ENCODE measurements at places on chromosomes 1 and 21. TPM values are rescaled to one million over a fixed set of nuclear protein-coding genes. Genes with fewer than 3 reads are reported as not detected.

Gene STYXL2
- 0.22 TPM for total RNA-seq

Gene ECM1
- 32.2 TPM for total RNA-seq

Gene SFT2D2
- 34.5 TPM for total RNA-seq

Gene DISP3
- 0.59 TPM for total RNA-seq

Gene PROK1
- total RNA-seq: not detected

Gene VWA1
- total RNA-seq: 142 TPM

- peaks cover 22% of the 10 kb centered on the region for H3K4me1 ChIP-seq
- no peaks in the 10 kb centered on the region for H3K36me3 ChIP-seq
- DNase-seq: no peak
- peak overlapping the region; percentile 78 for H3K4me3 ChIP-seq
- H3K27ac ChIP-seq: peak overlapping the region; percentile 94
Observed at GRCh38 chr21:31660591-31660990, 1.1 kb downstream of the SOD1 start.

- H3K27ac ChIP-seq: no peak overlapping the region
- DNase-seq: no peak
- H3K36me3 ChIP-seq: peaks cover 5% of the 10 kb centered on the region
- no peak overlapping the region for H3K4me3 ChIP-seq
- no peaks in the 10 kb centered on the region for H3K27me3 ChIP-seq
- H3K4me1 ChIP-seq: peaks cover 7% of the 10 kb centered on the region
Observed at GRCh38 chr1:21154717-21155116, 22.0 kb downstream of the EIF4G3 start.

DNA sequence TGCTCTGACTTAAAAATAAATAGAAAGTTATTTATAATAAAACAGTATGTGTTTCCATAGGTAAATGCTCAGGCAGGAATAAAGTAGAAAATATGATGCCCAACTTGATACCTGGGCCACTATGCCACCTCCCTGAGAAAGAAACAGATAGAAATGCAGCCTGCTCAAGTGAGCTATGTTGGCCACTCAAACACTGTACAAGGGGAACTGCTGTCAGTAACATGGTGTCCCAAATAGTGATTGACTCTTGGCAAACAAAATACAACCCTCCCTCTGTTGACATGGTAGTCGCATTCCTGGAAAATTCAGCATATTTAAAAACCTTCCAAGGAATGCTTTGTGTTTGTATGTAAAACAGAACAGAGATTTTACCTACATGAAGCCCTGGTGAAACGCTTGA lies 66.9 kb upstream of the KCNE2 start:
- no peak for DNase-seq
- H3K27me3 ChIP-seq: no peaks in the 10 kb centered on the region
- H3K4me3 ChIP-seq: no peak overlapping the region
- no peaks in the 10 kb centered on the region for H3K36me3 ChIP-seq

- H3K4me3 ChIP-seq: no peak overlapping the region
- no peaks in the 10 kb centered on the region for H3K4me1 ChIP-seq
- DNase-seq: no peak
- no peak overlapping the region for H3K27ac ChIP-seq
Observed at GRCh38 chr1:244165701-244166100, 114.6 kb downstream of the ZBTB18 start.

DNA sequence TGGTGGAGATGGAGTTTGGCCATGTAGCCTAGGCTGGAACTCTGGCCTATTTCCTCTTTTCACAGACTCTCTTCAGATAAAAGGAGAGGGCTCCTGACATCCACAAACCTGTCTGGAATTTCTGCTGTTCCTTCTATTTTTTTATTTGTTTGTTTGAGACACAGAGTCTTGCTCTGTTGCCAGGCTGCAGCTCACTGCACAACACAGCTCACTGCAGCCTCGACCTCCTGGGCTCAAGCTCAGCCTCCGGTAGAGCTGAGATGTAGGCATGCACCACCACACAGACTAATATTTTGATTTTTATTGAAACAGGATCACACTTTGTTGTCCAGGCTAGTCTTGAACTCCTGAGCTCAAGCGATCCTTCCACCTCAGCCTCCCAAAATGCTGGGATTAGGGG lies 230.9 kb downstream of the TM2D1 start:
- H3K27ac ChIP-seq: no peak overlapping the region
- no peak for DNase-seq
- H3K36me3 ChIP-seq: no peaks in the 10 kb centered on the region
- no peaks in the 10 kb centered on the region for H3K4me1 ChIP-seq
- H3K27me3 ChIP-seq: no peaks in the 10 kb centered on the region

DNA sequence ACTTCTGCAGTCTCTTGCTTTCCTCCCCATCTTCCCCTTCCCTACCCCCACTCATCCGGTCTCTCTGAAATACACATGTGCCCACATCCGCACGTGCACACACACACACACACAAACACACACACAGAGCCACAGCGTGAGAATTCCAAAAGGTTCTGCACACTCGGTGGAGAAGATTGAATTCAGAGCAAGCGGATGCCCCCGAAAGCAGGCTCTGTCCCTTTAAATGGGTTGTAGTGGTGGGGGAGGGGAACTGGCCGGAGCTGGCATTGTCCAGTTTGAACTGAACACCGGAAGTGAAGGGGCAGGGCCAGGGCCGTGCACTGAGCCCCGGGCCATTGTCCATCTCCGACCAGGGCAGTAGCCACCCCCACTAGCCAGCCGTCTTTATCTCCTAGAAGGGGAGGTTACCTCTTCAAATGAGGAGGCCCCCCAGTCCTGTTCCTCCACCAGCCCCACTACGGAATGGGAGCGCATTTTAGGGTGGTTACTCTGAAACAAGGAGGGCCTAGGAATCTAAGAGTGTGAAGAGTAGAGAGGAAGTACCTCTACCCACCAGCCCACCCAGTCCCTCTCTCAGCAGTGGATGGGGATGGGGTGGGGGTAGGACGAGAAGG lies 1.3 kb upstream of the LIN28A start:
- no peak overlapping the region for H3K4me3 ChIP-seq
- no peaks in the 10 kb centered on the region for H3K4me1 ChIP-seq
- no peak for DNase-seq
- H3K27me3 ChIP-seq: no peaks in the 10 kb centered on the region
- H3K27ac ChIP-seq: no peak overlapping the region
- H3K36me3 ChIP-seq: no peaks in the 10 kb centered on the region

DNA sequence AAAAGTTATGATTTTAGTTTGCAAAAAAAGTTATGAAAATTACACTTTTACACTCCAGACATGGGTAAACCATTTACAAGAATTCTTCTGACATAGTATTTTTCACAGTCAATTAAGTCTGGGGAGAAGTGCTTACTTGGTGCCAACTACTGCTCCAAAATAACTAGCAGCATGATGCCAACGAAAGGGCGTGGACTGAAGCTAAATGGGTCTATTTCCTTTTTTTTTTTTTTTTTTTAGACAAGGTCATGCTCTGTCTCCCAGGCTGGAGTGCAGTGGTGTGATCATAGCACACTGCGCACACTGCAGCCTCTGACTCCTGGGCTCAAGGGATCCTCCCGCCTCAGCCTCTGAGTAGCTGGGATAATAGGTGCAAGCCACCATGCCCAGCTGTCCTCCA lies 43.2 kb downstream of the FMO4 start:
- H3K36me3 ChIP-seq: no peaks in the 10 kb centered on the region
- no peaks in the 10 kb centered on the region for H3K4me1 ChIP-seq
- DNase-seq: no peak
- no peak overlapping the region for H3K27ac ChIP-seq
- H3K4me3 ChIP-seq: no peak overlapping the region

- H3K27me3 ChIP-seq: no peaks in the 10 kb centered on the region
- peaks cover under 1% of the 10 kb centered on the region for H3K4me1 ChIP-seq
- no peak overlapping the region for H3K27ac ChIP-seq
- no peak overlapping the region for H3K4me3 ChIP-seq
Observed at GRCh38 chr1:87024936-87025540, 110.6 kb downstream of the HS2ST1 start.

- H3K4me3 ChIP-seq: no peak overlapping the region
- no peaks in the 10 kb centered on the region for H3K27me3 ChIP-seq
- no peak overlapping the region for H3K27ac ChIP-seq
- no peaks in the 10 kb centered on the region for H3K36me3 ChIP-seq
- DNase-seq: no peak
Observed at GRCh38 chr1:46810596-46810995, 11.8 kb downstream of the CYP4B1 start.

DNA sequence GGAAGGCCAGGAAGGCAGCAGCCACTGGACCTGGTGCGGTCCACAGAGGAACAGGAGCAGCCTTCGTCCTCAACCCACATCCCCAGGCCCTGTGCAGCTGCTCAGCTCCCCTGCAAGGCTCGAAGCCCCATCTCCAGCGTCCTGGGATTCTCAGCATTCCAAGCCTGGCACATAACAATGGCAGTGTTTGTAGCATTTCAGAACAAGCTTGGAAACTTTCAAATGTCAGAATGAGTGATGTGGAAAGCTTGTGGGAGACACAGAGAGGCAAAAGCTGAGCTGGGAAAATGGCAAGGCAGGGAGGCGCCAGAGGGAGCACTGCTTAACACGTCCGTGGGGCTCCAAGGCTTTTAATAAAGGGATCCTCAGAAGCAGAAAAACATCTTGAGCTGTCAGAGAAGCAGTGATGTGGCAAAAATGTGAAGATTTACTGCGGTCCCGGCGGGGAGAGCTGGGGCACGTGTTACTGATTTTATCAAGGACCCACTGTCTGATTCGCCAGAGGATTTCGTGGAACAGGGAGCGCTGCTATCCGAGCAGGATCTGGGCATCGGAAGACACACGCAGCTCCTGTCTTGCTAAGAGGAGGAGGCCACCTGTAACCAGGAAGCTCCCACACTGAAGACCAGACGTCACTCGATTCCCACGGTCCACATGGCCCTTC lies 38.1 kb downstream of the TOMM20 start:
- no peaks in the 10 kb centered on the region for H3K36me3 ChIP-seq
- no peak for DNase-seq
- peak overlapping the region; percentile 59 for H3K27ac ChIP-seq

- no peak overlapping the region for H3K4me3 ChIP-seq
- no peak overlapping the region for H3K27ac ChIP-seq
- H3K36me3 ChIP-seq: no peaks in the 10 kb centered on the region
- no peaks in the 10 kb centered on the region for H3K4me1 ChIP-seq
- DNase-seq: no peak
Observed at GRCh38 chr1:199311478-199312262, 672.8 kb downstream of the PTPRC start.

- no peak for DNase-seq
- H3K27ac ChIP-seq: no peak overlapping the region
- no peaks in the 10 kb centered on the region for H3K27me3 ChIP-seq
- no peak overlapping the region for H3K4me3 ChIP-seq
Observed at GRCh38 chr1:198416296-198416695, 124.2 kb downstream of the ATP6V1G3 start.

DNA sequence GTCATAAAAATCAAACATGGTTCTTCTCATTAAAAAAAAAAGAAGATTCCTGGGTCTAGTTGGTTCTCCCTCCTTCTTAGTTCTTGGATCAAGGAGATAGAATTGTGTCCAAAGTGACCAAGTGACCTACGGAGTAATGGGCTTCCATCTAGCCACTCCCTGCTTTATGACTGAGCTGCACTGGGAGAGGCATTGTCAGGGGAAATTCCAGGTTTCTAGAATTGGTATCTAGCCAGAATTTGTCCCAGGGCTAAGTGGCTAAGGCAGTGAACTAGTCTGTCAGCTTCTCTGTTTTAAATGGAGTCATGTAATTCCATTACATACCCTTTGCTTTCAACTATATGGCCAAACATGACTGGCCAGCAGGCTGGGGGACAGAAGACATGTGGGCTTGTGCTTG lies 40.1 kb upstream of the ERG start:
- no peaks in the 10 kb centered on the region for H3K36me3 ChIP-seq
- DNase-seq: no peak
- H3K27me3 ChIP-seq: no peaks in the 10 kb centered on the region
- H3K4me3 ChIP-seq: no peak overlapping the region

DNA sequence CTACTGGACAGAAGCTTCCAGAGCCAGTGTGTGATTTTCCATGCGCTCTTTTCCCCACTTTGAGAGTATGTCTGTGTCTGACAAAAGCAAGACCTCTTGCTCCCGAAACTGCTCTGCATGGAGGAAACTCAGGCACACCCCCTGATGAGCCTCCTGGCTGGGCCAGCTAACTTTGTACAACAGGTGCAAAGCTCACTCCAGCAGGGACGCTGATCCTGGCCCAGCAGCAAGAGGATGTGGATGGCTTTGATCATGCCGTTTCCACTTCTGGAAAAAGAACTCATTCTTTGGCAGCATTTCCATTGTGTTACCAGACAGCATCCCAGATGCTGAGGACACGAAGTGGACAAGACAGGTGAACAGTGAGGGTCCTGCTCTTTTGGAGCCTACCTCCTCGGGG lies 103.1 kb downstream of the TLR5 start:
- no peaks in the 10 kb centered on the region for H3K27me3 ChIP-seq
- no peaks in the 10 kb centered on the region for H3K36me3 ChIP-seq
- no peak overlapping the region for H3K27ac ChIP-seq
- H3K4me3 ChIP-seq: no peak overlapping the region
- DNase-seq: no peak

All from tibial nerve (tissue), 4 donors.